Frontal cortex (tissue), 4 donors: ENCODE measurements at places on chromosomes 16 and 17. TPM values are rescaled to one million over a fixed set of nuclear protein-coding genes. Genes with fewer than 3 reads are reported as not detected.

DNA sequence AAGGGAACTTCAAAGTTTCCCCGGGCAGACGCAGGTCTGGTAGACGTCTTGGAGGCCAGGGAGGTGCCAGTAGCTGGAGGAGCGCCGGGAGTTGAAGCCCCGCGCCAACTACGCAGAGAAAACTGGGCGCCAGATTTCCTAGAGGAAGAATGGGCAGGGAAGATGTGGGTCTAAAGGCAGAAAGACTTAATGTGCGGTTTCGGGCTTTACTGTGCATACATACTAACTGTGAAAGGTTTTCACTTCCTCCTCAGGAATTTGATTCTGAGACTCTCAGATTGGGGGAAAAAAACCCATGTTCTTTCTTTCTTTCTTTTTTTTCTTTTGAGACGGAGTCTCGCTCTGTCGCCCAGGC is 331 bp upstream of the ZNF287 start:
- DNase-seq: no peak

GRCh38 chr16:35745821-35746248 is 2286.4 kb downstream of the TP53TG3F start:
- no peak for DNase-seq

DNA sequence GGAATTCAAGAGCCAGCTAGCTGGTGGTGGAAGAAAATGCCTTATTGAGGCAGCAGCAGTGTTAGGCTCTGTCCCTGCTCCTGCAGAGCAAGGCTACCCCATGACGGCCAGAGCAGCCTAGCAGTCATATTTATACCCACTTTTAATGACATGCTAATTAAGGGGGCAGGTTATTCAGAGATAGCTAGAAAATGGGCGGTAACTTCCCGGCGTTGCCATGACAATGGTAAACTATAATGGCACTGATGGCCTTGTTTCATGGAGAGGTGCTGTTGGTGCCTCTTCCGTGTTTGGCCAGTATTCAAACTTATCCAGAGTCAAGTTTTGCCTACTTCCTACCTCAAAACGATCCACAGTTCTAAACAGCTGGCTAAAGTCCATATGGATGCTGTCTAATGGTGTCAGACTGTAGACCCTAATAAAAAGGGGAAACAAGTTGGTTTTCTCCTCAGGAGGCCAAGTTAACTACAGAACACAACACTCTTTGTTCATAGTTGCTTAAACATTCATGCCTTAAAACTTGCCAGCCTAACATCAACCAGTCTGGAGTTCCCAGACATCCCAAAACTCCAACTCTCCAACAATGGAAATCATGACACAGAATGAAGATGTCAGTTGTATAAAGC is 3.7 kb upstream of the SCNN1B start:
- no peak for DNase-seq

The AIPL1 gene
- total RNA-seq: not detected
